Activated T-helper 1 cell treated with anti-CD3 and anti-CD28 coated beads, Interleukin-2, amount 50 U/mL, for 16 hours (primary cell): ENCODE measurements at places on chromosomes 2 and 18.

DNA sequence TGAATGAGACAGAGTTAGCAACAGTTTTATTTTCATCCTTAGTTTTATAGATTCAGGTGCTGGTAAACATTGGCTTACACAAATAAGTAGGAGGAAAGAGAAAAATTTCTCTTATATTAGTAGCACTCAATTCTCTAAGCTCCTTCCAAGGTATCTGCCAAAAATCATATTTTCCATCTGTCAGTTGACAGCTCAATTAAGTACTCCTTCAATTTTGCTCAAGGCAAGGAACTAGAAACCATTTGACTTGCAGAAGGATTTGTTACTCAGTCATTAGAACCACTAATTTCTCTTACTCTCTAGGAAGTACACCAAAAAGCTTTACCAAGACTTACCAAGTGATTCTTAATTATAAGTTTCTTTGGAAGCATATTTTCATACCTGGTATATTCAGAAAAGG lies 101.4 kb upstream of the ATP8B1 start:
- DNase-seq = no peak

GRCh38 chr2:124112206-124112605 lies 87.1 kb downstream of the CNTNAP5 start:
- no peak for DNase-seq

DNA sequence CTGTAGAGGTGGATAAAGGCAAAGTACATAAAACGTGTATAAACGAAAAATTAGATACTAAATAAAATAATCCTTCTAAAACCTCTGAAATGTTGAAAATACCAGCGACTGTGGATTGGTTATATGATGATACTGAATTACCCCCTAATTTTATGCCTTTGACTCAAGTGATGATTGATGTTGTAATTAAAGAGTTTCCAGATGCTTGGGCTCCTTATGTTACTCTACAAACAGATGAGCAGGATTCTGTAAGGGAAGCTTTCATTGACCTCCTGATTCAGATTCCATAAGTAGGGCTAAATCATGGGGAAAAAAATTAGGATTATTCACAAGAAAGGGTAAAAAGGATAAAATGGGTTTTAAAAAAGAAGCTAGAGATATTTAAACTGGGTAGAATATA lies 418.2 kb upstream of the SLC39A10 start:
- DNase-seq = no peak

- DNase-seq = no peak
Observed at GRCh38 chr18:59918320-59918755, 18.5 kb downstream of the PMAIP1 start.

DNA sequence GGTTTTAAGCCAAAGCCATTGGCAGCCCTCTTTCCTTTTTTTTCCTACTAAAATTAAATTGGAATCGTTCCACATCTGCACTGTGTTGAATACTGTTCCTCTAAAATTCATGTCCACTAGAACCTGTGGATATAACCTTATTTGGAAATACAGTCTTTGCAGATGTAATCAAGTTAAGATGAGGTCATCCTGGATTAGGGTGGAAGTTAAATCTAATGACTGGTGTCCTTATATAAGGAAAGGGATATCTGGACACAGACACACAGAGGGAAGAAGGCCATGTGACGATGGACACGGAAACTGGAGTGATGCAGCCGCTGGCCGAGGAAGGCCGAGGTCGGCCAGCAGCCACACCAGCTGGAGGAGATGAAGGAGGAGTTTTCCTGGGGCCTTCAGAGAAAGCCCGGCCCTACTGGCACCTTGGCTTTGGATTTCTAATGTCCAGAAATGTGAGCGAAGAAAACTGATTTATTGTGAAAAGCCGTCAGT lies 49.4 kb downstream of the LONRF2 start:
- DNase-seq = no peak

DNA sequence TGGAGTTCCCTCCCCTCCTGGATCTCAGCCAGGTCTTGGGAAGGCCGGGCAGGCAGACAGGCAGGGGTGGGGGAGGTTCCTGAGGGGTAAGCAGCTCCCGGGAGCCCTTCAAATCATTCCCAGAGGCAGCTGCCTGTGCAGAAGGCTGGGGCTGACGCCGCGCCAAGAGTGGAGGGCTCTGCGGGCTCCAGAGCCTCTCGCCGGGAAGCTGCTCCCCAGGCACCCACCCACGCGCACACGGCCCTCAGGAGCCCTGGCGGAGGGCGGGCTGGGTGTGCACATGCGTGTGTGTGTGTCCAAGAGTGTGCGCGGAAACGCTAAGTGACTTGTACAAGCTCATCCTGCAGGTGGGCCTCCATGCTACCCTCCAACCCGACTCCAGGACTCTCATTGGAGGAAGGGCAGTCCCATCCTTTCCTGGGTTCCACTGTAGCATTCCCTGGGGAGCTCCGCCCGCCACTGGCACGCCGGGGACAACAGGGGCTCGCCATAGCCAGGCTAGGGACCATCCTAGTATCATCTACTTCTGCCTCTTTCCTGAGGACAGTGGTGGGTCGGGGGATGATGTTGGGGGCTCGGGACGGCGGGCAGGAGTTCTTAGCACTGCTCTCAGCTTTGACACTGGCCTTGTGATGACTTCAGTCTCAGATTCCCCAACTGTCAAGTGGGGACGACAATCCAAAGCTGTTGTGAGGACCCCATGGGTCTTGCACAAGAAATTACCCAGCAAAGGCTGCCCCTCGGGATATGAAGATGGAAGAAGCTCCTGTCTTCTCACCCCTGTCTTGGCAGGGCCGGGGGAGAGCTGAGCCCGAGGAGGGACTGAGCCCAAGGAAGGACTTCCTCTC lies 50.3 kb downstream of the INHBB start:
- no peak for DNase-seq

DNA sequence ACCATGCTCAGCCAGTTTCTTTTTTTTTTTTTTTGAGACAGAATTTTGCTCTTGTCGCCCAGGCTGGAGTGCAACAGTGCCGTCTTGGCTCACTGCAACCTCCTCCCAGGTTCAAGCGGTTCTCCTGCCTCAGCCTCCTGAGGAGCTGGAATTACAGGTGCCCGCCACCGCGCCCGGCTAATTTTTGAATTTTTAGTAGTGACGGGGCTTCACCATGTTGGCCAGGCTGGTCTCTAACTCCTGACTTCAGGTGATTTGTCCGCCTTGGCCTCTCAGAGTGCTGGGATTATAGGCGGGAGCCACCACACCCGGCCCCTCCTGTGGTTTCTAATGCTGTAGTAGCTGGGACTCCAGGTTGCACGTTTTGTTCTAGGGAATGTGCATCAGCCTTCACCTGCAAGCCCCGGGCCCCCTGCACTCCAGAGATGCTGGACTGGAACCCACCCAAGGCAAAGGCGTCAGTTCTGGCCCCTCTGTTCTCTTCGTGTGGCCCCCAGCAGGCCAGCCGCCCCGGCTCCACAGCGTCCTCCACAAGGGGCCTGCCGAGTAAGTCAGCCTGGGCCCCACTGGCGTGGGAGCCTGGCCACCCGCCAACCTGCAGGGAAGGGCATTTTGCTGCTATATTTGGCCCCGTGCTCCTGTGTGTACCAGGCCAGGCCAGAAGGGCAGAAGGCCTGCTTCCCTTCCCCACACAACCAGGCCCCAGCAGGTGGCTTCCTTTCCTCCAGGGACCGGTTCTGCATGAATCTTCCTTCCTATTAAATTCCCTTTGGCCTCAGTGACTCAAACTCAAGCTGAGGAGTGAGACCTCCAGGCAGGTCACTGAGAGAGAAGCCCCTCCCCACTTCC lies 25.7 kb upstream of the B3GNT7 start:
- no peak for DNase-seq

DNA sequence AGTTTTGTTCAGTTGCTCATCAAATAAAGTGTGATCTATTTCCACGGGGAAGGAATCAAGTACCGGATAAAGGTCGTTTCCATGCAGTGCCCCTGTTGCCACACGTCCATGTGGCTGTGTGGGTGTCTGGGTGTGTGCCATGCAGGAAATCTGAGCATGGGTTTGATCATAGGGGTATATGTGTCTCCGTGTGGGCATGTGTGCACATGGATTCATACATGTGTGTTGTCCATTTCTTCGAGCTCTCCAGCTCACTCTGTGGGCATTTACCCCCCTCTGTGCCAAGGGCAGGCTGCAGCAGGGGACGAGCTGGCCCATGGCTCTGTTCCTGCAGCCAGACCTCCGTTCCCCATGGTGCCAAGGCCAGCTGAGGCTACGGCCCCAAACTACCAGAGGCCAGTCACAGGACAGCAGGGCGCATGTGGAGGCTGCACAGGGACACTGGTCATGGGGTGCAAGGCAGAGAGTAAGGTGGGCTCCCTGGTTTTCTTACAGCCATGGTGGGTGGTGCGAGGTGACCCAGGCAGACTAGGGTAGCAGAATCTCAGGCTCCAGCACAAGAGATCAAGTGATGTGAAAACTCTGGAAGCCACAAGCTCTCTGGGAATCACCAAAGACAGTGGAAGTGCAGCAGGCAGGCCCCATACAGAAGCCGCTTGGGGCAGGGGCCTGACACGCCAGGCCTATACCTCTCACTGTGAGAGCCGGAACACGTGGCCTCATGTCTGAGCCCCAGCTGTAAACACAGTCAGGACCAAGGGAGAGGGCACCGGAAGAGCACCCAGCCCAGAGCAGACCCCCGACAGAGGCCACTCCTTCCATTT lies 66.4 kb upstream of the RAB6C start:
- DNase-seq = no peak

- DNase-seq = no peak
Observed at GRCh38 chr2:53452957-53453748, 314.5 kb upstream of the CHAC2 start.

- no peak for DNase-seq
Observed at GRCh38 chr2:12080360-12080759, 333.9 kb downstream of the LPIN1 start.

DNA sequence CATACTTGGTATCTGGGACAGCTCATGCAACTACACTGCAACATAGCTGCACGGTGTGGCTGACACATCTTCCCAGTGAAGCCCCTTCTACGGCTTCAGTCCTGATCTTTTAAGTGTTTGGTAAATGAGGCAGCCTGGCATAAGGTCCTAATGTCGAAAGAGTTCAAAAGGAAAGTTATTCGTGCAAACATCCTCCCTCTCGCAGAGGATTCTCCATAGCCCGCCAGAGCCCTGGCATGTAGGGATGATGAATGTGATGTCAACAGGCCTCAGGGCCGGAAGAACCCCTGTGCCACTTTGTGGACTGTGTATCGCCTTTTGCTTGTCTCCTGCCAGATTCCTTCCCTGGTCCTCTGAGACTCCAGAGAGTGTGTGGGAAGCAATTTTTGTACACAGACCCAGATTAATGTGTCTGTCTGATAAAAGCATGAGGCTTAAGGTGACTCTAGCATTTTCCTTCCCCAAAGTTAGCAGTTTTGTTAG lies 88.5 kb downstream of the SOCS6 start:
- DNase-seq = no peak

- no peak for DNase-seq
Observed at GRCh38 chr2:31381601-31382000, 32.9 kb downstream of the XDH start.

DNA sequence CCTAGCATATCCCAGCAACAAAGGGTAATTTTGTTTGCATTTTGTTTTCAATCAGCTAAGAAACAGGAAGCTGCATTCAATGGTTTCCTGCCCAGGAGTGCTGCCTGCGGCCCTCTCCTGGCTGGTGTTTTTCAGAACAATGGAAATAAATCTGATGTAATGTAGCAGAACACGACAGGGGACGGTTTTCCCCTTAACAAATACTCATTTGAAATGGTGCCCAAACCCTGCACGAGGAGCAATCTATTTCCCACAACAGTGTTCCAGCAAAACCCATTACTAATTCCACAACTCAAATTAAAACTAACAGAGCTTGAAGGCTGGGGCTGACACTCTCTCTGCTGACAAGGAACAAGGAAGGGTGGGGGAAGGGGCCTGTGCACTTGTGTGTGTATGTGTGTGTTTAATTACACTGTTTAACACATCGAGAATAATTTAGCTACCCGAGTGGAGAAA lies 8.7 kb downstream of the CAPN13 start:
- DNase-seq = no peak

GRCh38 chr18:6434987-6435709 lies 20.4 kb upstream of the L3MBTL4 start:
- DNase-seq = no peak

DNA sequence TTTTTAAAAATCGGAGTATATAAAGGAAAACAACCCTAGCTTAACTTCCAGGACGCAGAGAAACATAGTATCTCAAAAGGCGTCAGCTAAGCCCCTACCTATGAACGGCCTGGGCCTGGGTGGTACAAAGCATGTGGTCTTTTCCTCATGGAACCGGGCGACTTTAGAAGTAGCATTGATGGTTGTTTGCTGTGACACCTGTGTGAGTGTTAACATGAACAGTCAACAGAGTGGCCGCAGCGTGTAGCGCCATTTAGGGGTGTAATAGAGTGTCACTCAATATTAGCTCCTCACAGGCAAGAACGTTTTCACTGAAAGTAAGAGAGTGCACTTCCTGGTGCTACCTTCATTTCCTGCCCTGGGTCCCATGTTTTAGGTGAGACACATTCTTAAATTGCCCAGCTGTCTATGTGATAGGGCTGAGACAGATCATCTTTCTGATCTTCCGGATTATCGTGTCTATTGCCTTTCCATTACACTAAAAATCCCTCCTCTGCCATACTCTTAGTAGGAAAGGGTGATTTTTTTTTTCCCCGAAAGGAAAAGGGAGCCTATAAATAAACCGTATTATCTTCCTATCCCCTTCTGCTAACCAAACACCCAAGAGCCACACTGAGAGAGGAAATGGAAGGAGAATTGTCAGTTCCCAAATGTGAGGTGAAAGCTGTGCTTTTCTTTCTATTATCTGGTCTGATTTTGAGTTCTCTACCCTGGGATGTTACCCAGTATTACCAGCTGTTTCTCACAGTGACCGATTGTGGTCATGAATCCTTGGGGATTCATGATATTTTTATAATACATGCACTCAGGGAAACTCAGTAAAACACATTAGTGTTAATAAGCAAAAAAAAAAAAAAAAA lies 1.3 kb downstream of the GORASP2 start:
- no peak for DNase-seq

DNA sequence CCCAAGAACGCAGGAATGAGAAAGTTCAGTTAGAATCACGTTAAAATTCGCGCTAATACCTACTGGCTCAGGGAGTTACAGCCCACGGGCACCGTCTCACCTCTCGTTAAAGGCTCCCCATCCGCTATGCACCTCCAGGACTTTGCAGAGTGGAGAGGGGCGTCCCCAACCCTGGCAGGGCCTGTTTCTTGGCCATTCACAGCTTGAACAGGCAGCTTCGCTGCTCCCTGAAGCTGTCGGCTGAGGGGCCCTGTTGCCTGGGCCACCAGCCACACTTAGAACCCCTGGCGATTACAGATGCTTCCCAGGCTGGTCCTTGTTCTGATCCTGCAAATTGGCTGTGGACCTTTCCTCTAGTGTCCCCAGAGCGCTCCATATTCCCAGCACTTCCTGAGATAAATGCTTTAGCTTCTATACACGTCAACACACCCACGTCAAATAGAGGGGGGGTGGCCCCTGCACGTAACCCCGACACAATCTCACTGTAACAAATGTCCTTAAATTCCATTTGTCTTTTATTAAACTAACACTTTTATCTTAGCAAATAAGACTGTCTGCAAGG lies 16.8 kb upstream of the SNTG2 start:
- no peak for DNase-seq
